HT1080 (cell line): ENCODE measurements at places on chromosomes 4 and X. TPM values are rescaled to one million over a fixed set of nuclear protein-coding genes. Genes with fewer than 3 reads are reported as not detected.
A peak's percentile ranks its signal among the peaks of the same experiment; 100 is the strongest.

DNA sequence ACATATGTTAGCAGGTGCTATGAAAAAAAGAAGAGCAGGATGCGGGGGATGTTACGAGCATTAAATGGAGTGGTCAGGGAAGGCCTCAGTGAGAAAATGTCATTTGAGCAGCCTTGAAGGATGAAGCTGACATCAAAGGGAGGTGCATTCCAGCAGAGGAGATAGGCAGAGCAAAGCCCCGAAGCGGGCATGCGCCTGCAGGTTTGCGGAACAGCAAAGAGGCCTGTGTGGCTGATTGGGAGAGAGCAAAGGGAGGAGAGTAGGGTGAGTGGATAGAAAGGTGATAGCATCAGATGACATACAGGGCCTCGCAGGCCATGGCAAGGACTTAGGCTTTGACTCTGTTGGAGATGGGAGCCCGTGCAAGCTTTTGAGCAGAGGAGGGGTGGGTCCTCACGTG, 95.4 kb upstream of the GPR50 start:
- no peak for DNase-seq

DNA sequence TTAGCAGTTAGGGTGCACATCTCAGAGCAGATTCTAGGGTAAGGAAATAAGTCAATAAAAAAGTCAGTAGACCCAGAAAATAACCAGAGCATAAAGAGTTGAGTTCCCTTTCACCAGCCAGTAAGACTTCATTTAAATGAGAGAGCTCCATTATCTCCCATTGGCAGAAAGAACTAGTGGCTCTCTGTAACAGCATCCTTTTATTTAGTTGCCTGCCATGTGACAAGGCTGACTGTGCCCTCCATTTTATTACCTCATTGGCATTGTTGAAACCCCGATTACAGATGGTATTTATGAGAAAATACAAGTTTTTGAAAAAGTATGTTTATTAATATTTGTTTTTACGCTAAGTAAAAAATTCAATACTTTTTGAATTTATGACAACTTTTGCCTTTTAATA, 859.5 kb upstream of the NDST4 start:
- no peak for DNase-seq

KLHL4 gene
- total RNA-seq = 5.3 and 8.5 TPM in 2 replicates

DNA sequence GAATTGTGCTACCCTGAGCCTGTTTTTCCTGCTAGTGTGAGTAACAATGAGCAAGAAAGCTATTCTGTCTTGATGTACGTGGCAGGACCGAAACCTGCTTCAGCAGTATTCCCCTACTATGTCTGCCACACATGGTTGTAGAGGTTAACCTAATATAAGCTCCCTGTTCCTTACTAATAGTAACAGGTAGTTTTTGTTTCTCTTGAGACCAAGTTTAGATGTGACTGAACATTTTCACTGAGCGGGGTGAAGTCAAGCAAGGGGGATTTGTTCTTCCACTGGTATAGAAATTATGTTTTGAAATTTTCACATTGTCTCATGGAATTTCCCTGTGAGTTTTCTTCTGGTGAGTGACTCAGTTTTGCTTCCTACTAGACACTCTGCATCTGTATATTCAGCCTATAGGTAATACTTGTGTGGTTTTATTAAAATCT, 37.3 kb downstream of the RRAGB start:
- no peak for DNase-seq

CFI gene
- total RNA-seq = 0.08 TPM in 1 of 2 replicates, not detected in the other

GRCh38 chr4:103994059-103994458, 274.3 kb upstream of the TACR3 start:
- DNase-seq = no peak

SASH3 gene
- 0.03 TPM in 1 of 2 replicates, not detected in the other for total RNA-seq

- DNase-seq = peak; percentile 81
These were observed 13.5 kb upstream of the SPP1 start for GRCh38 chr4:87961993-87962392.

GRCh38 chrX:92213786-92214185, 434.6 kb downstream of the PCDH11X start:
- peak; percentile 17 for DNase-seq

GRCh38 chrX:131802836-131803626, 220.1 kb upstream of the STK26 start:
- DNase-seq = peak; percentile 2

DNA sequence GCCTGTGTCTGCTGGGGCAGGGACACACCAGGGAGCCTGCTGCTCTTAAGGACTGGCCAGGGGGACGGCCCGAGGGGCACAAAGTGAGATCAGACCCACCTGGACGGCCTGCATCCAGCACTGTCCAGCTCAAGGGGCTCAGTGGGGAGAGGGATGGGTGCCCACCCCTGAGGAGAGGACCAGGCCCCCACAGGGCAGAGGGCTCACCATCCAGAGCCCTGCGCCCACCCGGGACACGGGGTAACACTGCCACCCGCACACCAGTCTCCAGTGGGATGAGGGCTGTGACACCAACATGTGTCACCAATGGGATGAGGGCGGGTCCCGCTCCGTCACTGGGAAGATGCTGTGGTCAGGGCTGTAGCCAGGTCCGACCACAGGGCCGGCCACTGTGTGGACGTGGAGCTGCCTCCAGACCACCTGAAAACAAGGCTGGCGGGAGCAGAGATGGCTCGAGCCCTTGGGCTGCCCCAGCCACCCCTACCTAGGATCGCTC, 13.2 kb downstream of the DGKQ start:
- DNase-seq = no peak

DNA sequence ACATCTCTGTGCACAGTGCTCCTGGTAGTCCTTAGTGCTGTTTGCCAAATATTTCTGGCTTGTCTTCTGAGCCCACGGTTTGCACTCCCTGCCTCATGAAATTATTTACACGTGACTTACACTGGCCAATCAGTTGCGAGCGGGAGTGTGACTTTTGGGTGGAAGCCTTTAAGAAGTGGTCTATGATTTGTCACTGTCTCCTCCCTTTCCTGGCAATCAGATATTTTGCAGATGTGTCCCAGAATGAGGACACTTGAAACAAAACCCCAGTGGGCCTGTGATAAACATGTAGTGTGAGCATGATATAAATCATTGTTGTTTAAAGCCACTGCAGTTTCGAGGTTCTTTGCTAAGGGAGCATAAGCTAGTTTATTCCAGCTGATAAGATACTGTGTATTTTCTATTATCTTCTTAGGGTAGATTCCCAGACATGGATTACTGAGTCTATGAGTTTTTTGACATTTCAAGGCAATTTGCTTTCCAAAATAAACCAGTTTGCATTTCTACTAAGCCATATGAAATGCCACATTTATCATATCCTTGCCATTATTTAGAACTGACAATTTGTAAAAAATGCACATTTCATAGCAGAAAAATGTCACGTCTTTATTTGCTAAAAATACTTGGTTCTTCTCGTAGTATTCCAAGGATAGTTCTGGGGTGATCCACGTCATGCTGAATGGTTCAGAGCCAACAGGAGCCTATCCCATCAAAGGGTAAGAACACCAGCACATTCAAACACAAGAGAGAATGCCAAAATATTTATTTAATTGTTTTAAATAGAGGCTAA, 12.0 kb downstream of the BST1 start:
- no peak for DNase-seq

PDGFC gene
- total RNA-seq = 46.5 and 52.3 TPM in 2 replicates
